ENCODE measurements at places on chromosomes 6 and 20. TPM values are rescaled to one million over a fixed set of nuclear protein-coding genes. Genes with fewer than 3 reads are reported as not detected.

GRCh38 chr6:76264468-76264867 is 192.0 kb upstream of the IMPG1 start:
- no peak for DNase-seq

DNA sequence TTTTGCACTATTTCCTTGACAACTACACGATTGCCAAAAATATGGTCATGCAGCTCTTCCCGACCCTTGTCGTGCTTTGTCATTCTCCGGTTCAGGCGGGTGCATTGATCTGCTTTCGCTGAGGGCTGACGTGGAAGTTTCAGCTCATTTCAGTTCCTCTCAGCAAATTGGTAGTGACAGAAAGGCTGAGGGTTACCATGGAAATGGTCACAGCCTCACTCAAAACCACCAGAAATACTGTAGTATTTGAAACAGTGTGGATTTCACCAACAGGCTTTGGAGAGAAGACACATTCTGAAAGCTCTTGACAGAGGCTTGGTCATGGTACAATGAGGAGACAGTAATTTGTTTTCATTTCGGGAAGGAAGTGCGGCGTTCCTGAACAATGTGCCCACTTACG is 99.7 kb upstream of the EXOC2 start:
- DNase-seq: no peak

DNA sequence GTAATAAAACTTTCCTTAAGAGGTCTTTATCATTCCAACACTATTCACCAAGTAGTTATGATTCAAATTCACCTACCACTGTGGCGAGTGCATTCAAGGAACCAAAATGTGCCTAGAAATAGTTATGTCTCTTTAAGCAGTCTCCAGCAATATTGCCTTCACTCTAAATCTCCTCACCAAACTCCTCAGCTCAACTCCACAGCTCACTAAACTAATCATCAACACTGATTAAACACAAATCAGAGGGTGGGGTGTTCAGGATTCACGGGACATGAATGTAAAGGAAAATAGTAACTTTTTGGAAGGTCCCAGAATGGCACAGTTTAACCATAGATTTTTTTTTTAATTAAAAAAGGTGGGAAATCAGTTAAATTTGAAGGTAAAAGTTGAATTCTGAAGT is 70.5 kb upstream of the THEMIS start:
- no peak for DNase-seq

- DNase-seq: no peak
These were observed 85.7 kb downstream of the AHI1 start for GRCh38 chr6:135411849-135412248.

GRCh38 chr20:32792731-32793458 is 26.9 kb upstream of the MAPRE1 start:
- DNase-seq: no peak

GRCh38 chr20:22684072-22684762 is 99.8 kb upstream of the FOXA2 start:
- DNase-seq: peak; percentile 47

GRCh38 chr20:7933346-7933745 is 6.9 kb downstream of the HAO1 start:
- DNase-seq: no peak

DNA sequence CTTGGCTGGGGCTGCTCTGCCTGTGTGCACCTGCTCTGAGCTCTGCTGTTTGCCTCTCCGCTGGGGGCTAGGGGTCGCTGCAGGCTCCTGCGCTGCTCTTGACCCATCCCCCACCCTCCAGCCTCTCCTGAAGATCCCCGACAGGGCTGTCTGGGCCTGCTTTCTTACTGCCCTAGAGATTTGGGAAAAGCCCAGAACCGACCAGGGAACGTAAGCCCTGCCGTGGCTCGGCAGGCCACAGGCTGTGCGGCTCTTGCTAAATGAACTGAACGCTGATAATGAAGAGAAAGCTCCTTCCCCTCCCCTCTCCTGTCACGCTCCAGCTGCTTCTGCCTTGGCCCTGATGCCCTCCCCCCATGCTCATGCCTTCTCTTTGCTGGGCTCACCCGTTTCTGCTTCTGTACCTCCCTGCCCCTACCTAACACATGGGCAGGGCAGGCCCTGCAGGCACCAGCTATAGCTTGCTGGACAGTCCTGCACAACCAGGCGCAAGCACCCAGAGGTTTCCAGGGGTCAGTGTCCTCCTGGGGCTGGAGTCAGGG is 32.0 kb upstream of the PCMTD2 start:
- no peak for DNase-seq

DNA sequence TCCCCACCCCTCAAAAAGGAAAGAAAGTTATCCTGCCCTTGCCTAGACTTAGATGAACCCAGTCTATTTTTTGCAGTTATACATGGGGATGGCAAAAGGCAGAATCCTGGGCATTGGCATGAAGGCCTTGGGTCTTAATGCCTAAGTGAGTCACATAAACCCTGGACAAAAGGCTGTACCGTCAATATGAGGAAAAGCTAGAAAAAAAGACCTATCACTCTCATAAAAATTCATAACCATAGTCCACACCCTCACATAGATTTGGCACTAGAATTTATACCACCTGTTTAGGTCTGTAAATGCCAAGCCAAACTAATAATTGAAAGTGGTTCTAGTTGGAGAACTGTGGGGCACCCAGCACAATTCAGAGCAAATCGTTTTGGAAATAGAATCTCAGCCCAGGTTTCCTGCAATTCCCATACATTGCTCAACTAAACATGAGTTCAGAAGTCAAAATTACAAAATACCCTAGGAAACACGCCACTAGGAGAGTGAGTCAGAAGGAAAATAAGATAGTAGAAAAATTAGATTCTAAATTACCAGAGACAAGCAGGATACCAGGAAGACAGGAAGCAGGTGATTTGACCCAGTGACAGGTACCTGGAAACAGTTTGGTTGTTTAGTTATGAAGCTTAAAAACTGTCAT is 70.4 kb upstream of the FUCA2 start:
- no peak for DNase-seq

Gene HUS1B
- 1.9 TPM for polyA plus RNA-seq

Gene NKAIN2
- polyA plus RNA-seq: not detected

Gene HLA-DQA2
- polyA plus RNA-seq: 136 TPM

DNA sequence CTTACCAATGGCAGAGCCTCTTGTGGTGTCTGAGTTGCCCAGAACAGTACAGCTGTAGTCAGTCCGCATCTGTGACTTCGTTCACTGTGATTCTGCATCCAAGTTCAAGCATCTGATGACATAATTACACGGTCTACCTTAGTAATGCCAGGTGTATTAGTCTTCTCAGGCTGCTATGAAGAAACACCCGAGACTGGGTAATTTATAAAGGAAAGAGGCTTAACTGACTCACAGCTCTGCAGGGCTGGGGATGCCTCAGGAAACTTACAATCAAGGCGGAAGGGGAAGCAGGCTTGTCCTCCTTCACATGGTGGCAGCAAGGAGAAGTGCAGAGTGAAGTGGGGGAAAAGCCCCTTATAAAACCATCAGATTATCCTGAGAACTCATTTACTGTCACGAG is 163.9 kb upstream of the SULF2 start:
- DNase-seq: no peak

- DNase-seq: no peak
These were observed 16.9 kb downstream of the CST9L start for GRCh38 chr20:23551383-23551782.

DNA sequence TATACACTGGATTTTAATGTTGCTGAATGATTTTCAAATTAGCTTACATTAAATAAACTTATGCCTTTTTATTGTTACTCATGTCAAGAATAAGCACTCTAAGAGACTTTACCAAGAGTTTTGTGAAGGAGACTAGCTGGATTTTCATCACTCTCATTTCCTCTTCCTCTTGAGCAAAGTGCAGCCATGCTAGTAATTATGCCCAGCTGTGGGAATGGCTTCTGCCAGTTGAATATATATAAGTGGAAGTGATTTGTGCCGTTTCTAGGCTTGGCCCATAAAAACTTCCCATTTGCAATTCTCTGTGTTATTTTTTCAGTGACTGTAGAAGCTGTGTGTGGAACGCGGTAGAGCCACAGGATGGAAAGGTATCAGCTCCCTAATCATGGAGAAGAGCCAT is 255.8 kb downstream of the HDGFL1 start:
- DNase-seq: no peak

Gene RAD21L1
- polyA plus RNA-seq: not detected

DNA sequence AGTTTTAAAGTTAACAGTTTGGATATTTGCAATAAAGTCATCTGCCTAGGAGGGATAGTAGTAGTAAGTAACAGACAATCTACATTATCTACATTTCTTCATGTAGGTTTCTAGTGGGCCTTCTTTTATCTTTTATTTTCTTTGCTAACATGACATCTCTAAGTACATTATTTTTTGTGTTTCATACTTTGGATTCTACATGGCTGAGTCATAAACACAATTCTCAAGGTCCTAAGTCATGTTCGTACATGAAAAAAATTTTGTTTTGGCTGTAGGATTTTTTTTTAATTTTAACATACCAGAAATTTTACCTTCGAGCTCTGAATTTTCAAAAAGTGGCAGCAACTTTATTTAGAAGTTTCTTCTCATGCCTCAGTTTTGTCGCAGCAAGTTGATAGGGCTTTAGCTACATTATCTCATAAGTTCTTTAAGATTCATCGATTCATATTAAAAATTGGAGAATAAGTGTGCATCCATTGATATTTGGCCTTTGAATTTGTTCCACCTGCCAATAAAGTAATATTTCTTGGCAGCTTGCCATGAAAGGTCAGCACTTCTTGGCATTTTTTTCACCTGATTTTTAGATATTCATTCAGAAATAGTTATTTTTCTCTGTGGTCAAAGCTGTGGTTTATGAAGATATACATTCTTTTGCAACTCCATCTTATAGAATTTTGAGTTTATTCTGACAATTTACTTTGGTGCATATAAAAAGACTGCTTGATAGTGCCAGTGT is 146.2 kb downstream of the GRIK2 start:
- DNase-seq: no peak

- DNase-seq: peak; percentile 75
These were observed 9.2 kb downstream of the ITPA start for GRCh38 chr20:3218307-3218988.

GRCh38 chr20:32231245-32231644 is 23.6 kb downstream of the POFUT1 start:
- DNase-seq: no peak

Gene ABRACL
- 97.0 TPM for polyA plus RNA-seq

Gene SIRPB1
- 2.0 TPM for polyA plus RNA-seq

DNA sequence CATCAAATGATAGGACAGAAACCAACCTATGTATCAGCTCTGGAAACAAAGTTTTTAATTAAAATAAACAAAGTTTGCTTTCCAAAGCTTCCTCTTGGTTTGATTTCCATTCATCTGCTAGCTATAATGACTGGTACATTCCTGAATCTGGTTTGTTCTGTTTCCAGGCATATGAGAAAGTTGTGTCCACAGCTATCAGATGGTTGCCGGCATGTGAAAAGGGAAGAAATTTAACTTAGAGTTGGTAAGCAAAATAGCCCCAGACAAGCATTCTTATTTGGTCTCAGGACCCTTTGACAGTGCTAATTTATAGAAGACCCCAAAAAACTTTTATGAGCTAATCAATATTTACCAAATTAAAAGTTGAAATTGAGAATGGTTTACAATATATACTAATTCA is 3.8 kb upstream of the RNF146 start:
- no peak for DNase-seq

Data from naive B cell (primary cell).